Pulmonary artery endothelial cell (primary cell): ENCODE measurements at places on chromosomes 3 and 15. TPM values are rescaled to one million over a fixed set of nuclear protein-coding genes. Genes with fewer than 3 reads are reported as not detected.

The IMPG2 gene
- 0.33 and 0.78 TPM in 2 replicates for total RNA-seq

The PARP9 gene
- total RNA-seq: 16.8 and 23.5 TPM in 2 replicates

The EPHB3 gene
- not detected in 2 replicates for total RNA-seq

The IL17RE gene
- total RNA-seq: 0.07 and 0.14 TPM in 2 replicates

The TP63 gene
- 0.11 TPM in 1 of 2 replicates, not detected in the other for total RNA-seq

The GLDN gene
- not detected in 2 replicates for total RNA-seq

The MORC1 gene
- not detected in 2 replicates for total RNA-seq

The TMEM42 gene
- 10.2 and 11.3 TPM in 2 replicates for total RNA-seq

The TRIM42 gene
- total RNA-seq: not detected in 2 replicates

The CYP8B1 gene
- total RNA-seq: not detected in 2 replicates

The VILL gene
- total RNA-seq: 5.6 and 8.1 TPM in 2 replicates

The TRANK1 gene
- total RNA-seq: 7.7 and 14.0 TPM in 2 replicates

The CILP gene
- not detected in 2 replicates for total RNA-seq

The ZNF710 gene
- total RNA-seq: 14.5 and 16.0 TPM in 2 replicates

The MYL3 gene
- not detected in 2 replicates for total RNA-seq

The CXCR6 gene
- total RNA-seq: not detected in 2 replicates

The AHSG gene
- not detected in 2 replicates for total RNA-seq

The GTF2A2 gene
- total RNA-seq: 59.4 and 68.0 TPM in 2 replicates

The DAZL gene
- not detected in 2 replicates for total RNA-seq

The C2CD4B gene
- total RNA-seq: 9.2 and 32.5 TPM in 2 replicates

The TTLL13 gene
- 0.04 TPM in 1 of 2 replicates, not detected in the other for total RNA-seq

The ARPP21 gene
- 0.07 TPM in 1 of 2 replicates, not detected in the other for total RNA-seq

The TMEM212 gene
- total RNA-seq: not detected in 2 replicates

The PRSS50 gene
- not detected in 2 replicates for total RNA-seq

The FRMD5 gene
- total RNA-seq: 25.1 and 33.3 TPM in 2 replicates

The PPARG gene
- 6.1 and 8.0 TPM in 2 replicates for total RNA-seq

The SLC35G2 gene
- 15.6 and 24.9 TPM in 2 replicates for total RNA-seq

The SI gene
- not detected in 2 replicates for total RNA-seq

The CHST2 gene
- 5.9 and 9.2 TPM in 2 replicates for total RNA-seq

The KCTD6 gene
- total RNA-seq: 5.7 and 8.4 TPM in 2 replicates

The DPPA2 gene
- total RNA-seq: not detected in 2 replicates

The GOLGA6B gene
- total RNA-seq: not detected in 2 replicates

The FANCD2OS gene
- not detected in 2 replicates for total RNA-seq

The CLRN1 gene
- not detected in 2 replicates for total RNA-seq

The CCR4 gene
- 0.21 TPM in 1 of 2 replicates, not detected in the other for total RNA-seq

The CD96 gene
- not detected in 2 replicates for total RNA-seq

The TMCO5A gene
- total RNA-seq: not detected in 2 replicates

The GABPB1 gene
- total RNA-seq: 118 and 131 TPM in 2 replicates

The TATDN2 gene
- 13.5 and 15.3 TPM in 2 replicates for total RNA-seq

The SAMD7 gene
- not detected in 2 replicates for total RNA-seq

The FSIP1 gene
- 0.46 and 0.63 TPM in 2 replicates for total RNA-seq
